ENCODE measurements at places on chromosomes 5 and 9.

GRCh38 chr9:78539904-78540303, 243.0 kb downstream of the PSAT1 start:
- DNase-seq, result no peak

- DNase-seq, result no peak
Measured at GRCh38 chr5:55276771-55277170, 30.7 kb downstream of the DHX29 start.

DNA sequence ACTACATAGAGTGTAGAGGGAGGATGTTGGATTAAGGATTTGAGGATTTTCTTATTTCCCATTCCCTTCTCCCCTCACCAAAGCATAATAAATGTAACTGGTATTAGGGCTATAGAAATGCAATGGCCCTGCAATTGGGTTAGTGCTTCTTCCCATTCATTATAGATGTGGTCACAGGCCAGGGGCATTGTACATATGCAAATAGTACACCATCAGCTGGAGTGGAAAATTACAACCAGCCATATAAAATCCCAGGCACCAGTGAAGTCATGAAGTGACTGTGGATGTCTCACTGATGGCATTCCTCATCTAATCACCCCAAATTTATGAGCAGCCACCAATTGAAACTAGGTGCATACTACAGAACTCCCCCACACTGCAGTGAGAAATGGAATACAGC, 105.9 kb downstream of the PLK2 start:
- DNase-seq, result no peak

DNA sequence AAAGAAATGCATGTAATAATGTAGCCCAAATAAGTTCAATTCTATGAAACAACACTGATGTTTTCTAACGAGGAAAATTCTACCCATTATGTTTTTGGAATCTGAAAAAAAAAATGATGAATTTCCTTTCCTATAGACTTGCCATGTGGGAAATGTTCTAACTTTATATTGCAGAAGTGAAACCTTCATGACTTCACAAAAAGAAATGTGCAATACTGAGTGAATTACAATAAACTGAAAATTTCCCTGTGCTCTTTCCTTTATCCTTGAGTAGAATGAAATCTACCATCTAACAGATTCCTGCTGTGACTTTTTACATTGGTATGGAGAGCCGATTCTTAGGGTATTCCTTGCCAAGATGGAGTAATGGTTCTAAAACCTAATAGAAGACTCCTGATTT, 1622.5 kb downstream of the MAT2B start:
- DNase-seq, result no peak

DNA sequence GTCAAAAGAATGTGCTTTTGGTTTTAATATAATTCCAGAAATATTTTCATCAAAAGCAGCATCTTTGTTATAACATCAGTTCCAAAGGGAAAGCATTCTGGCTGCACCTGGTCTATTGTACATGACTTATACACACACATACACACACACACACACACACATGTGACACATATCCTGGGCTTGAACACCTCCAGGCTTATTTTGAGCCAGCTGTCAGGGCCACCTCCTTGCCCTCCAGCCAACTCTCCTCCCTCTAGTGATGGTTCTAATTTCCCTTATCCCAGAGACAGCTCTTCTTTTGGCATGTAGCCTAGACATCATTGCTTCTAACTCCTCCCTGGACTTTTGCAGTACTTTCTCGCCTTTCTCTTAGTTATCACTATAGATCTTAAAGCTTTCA, 115.0 kb downstream of the PIK3R1 start:
- DNase-seq, result no peak

DNA sequence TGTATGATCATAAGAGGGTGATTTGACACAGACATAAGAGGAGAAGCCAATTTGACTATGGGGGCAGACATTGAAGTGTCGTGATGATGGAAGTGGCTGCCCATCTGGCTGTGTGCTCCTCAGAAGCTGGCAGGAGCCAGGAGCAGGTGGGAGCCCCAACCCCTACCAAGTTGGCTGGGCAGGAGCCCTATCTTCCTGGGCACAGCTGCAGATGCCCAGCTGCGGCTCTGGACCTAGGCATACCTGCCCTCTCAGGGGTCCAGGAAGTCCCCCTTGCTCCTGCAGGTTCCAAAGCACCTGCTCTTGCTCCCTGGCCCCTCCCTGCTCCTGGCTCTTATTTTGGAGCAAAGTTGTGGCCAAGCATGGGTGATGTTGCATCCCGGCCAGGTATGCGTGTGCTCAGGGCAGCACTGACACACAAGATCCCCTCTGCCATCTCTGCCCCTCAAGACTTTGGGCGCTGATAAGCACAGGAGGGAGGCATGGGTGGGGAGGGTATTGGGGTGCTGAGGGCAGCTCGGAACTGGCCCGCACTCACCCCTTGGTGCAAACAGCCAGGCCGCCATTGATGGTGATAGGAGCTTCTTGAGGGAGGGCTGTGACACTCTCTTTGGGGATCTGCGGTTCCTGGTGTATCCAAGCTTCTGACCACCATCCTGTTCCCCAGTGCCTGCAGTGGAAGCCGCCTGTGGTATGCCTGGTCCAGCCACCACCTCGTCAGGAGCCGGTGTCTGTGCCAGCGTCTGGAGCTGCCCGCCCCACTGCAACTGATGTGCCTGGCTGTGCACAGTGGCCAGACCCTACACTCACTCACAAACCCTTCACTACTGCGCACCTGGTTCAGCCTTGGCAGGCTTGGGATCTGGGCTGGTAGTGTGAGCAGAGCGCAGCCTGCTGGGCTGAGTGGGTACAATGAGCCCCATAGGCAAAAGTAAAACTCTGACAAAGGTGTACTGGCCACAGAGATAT, 230.9 kb downstream of the CDH9 start:
- DNase-seq, result no peak

- no peak for DNase-seq
Measured at GRCh38 chr9:121318631-121319382, 50.8 kb downstream of the GSN start.

- DNase-seq, result no peak
Measured at GRCh38 chr5:115801152-115801551, 15.3 kb downstream of the CDO1 start.

DNA sequence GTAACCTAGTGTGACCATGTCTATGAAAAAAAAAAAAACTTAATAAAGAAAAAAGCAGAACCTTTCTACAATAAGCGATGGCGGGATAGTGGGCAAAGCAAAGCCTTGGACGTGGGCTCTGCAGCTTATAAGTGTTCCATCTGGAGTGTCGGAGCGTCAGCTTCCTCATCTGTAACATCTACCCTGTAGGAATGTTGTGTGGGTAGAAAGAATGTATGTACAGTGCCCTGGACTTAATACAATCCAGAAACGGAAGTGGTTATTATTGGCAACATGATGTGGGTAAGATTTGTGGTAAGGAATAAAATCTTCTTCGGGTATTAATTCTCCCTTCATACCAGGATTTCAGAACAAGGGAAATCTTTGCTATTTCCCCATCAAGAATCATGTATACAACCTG, 66.5 kb downstream of the SEMA5A start:
- DNase-seq, result no peak

GRCh38 chr9:80086822-80087345, 515.1 kb downstream of the TLE4 start:
- DNase-seq, result no peak

- DNase-seq, result no peak
Measured at GRCh38 chr5:1033178-1033577, 24.6 kb downstream of the NKD2 start.

- no peak for DNase-seq
Measured at GRCh38 chr5:15383469-15383868, 116.5 kb upstream of the FBXL7 start.

GRCh38 chr5:113294311-113295110, 140.3 kb downstream of the TSSK1B start:
- DNase-seq, result peak; percentile 82

- DNase-seq, result no peak
Measured at GRCh38 chr5:42570966-42571960, 148.0 kb downstream of the GHR start.

GRCh38 chr5:91770400-91770799, 387.3 kb upstream of the ARRDC3 start:
- no peak for DNase-seq

DNA sequence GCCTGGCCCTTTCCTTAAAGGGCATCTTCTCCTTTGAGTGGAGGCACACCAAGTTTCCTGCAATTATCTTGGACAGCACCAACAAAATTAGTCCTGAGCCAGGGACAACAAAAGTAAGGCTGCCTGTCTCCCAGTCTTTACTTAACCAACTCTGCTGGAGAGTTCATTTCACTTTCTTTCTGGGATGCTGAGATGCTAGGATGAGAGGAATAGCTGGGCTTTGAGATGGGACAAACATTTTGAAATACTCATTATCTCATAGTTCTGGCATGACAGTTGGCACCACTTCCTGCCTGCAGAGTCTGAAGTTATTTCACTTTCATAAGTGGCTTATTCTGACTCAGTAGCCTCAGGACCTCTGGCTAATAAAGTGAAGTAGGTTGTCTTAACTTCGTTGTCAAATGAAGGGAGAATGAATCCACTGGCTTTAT, 157.0 kb downstream of the C9orf152 start:
- no peak for DNase-seq

GRCh38 chr5:1656271-1656975, 132.7 kb upstream of the LPCAT1 start:
- DNase-seq, result no peak

DNA sequence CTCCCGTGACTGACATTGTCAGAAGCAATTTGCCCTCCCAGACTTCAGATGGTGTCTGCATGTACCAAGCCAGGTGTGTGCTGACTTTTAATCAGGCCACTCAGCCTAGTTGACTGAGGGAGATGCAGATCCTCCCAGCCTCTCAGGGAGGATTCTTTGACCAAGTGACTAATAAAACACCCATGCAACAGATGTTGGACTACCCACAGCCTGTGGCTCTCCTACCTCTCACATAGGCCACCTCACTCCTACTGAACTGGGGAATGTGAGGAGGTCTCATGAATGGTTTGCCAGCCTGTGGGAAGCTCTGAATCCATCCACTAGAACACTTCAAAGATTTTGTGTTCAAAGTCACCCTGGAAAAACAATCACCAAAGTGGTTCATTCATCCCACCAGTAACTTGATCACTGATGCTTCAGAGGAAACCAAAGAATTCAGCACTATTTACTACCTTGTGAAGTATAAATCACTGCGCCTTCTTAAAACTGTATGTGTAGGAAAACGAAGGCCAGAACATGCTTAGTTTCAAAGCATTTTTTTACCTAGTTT, 80.1 kb downstream of the ESM1 start:
- no peak for DNase-seq

- no peak for DNase-seq
Measured at GRCh38 chr5:123735384-123735783, 223.4 kb downstream of the CSNK1G3 start.

- DNase-seq, result peak; percentile 51
Measured at GRCh38 chr9:126327006-126327713, 531 bp downstream of the MVB12B start.

GRCh38 chr5:94027145-94027544, 285.7 kb upstream of the POU5F2 start:
- DNase-seq, result no peak

- DNase-seq, result no peak
Measured at GRCh38 chr5:56337715-56338319, 104.7 kb upstream of the ANKRD55 start.

DNA sequence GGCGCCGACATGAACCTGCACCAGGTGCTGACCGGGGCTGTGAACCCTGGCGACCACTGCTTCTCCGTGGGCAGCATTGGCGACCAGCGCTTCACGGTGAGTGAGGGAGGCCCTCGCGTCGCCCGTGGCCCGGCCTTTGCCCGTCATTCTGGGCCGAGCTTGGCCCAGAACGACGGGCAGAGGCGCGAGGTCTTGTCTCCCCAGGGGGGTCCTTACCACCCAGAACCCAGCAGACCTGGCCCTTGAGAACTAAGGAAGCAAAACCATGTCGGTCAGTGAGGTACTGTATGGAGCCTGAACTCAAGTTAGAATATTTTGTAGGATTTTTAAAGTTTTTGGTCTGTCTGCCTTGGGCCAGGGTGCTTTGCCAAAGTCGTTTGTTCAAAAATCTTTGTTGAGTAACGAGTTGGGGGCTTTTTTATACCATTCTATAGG, 691 bp downstream of the DMXL1 start:
- DNase-seq, result peak; percentile 32

- peak; percentile 11 for DNase-seq
Measured at GRCh38 chr5:141186897-141187512, at the start of gene PCDHB9. Gene PCDHB9, plus strand, starts transcription at chr5:141187161. Its CDS starts 158 bp downstream, at chr5:141187319.

DNA sequence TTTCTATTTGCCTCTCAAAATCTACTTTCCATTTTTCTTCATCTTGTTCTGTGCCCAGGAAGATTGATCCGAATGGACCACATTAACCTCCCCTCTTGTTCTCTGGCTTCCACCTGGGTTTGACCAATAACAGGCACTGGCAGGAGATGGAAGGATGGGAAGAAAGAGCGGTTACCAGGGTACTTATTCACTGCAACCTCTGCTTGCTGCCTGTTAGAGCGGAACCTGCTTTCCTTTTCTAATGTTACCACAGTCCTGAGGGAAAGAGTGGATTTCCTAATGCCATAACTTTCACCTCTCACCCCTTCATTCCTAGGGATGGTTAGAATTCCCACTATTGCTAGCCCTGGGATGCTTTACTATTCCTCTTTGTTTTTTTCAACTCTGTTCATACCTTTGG, 262.1 kb downstream of the RFX3 start:
- no peak for DNase-seq

- DNase-seq, result no peak
Measured at GRCh38 chr5:140513124-140513523, 34.3 kb upstream of the EIF4EBP3 start.

DNA sequence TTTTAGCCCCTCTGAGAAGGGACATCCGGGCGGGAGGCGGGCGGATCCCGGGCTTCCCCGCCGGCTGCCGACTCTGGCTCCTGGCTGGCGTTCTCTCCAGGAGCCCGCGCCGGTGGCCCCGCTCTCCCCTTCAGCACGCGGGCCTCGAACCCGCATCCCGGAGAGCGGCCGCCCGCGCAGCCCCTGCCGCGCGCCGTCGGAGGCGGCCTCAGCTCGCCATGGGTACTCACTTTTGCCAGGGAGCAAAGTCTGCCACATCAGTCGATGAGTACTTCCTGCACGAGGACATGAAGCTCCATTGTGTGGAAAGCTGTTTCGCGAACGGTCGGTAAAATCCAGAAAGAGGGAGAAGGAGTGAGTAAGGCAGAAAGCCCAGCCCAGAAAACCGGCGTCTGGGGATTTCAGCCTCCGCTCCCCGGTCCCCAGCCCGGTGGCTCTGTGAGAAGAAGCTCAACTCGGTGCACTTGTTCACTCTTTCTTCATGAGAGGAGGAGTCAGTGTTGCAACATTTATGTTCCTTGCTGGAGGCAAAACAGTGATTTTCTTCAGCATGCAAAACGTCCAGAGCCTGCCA, at the start of gene PRLR:
Gene PRLR, minus strand, starts transcription at position 450 of the 574 bp plus-strand sequence. CDS start 140,867 bp downstream, outside the sequence.
- DNase-seq, result peak; percentile 8

- peak; percentile 20 for DNase-seq
Measured at GRCh38 chr5:173327948-173328843, at the start of gene STC2. Gene STC2, minus strand, starts transcription at chr5:173328414. Its CDS starts 221 bp downstream, at chr5:173328193.

GRCh38 chr9:126756238-126756637, 48.6 kb upstream of the ZBTB43 start:
- DNase-seq, result no peak

DNA sequence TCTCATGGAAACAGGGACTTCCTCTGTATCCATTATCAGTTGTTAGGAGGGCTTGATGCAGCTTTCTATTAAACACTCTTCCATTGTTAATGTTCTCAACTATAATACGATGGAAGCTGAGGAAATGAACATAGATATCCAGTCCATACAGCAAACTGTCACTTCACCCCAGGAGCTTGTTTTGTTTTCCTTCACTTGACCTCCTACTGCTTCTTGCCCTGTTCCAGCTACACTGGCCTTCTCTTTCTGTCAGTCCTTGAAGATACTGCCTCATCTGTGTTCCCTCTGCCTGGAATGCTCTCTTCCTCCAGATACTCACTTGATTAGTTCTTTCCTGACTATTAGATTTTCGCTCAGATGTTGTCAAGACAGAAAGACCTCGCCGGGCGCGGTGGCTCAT, 17.1 kb downstream of the CTNNA1 start:
- no peak for DNase-seq

Data from midbrain (tissue), 1 donor.